ENCODE measurements at places on chromosomes 2 and 18. TPM values are rescaled to one million over a fixed set of nuclear protein-coding genes. Genes with fewer than 3 reads are reported as not detected.
A peak's percentile ranks its signal among the peaks of the same experiment; 100 is the strongest.

GRCh38 chr2:232634206-232635150 lies 1.1 kb downstream of the EFHD1 start:
- no peak for DNase-seq

- DNase-seq = no peak
Observed at GRCh38 chr18:61570070-61570469, 236.8 kb downstream of the CDH20 start.

DNA sequence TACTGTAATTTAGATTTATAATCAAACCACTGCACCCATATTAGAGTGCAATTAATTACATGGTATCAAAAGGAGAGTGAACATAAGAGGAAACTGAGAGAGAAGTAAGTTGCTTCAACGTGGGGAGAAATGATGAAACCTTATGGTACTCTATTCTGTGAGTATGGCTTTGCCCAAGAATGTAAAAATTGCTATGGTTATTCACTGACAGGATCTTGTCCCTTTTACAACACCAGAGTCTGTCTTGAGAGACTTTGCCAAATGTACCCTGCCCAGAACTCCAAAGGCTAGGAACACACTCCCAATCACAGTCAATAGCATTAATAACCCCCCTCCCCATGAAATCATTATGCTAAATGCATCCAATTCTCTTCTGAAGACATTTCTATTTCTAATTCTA lies 974.8 kb upstream of the POU3F3 start:
- no peak for DNase-seq

DNA sequence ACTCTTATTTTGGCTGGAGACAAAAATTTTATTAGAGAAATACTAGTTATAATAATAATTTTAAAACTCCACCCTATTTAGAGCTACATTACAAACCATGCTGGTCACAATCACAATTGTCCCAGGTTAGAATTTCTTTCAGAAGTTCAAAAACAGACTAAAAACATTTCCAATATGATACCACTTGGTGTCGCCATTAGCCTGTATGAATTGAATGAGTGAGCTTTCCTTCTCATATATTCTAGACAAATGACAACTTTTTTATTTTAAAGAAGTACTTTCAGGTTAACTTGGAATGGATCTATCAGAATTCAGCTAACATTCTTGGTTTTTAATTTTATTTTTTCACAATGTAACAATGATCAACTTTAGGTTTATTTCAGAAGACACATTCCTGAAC lies 48.0 kb downstream of the SERPINB8 start:
- DNase-seq = peak; percentile 8

GRCh38 chr2:222992137-222992536 lies 59.9 kb upstream of the KCNE4 start:
- no peak for DNase-seq

GRCh38 chr2:63040586-63040985 lies 10.0 kb upstream of the OTX1 start:
- no peak for DNase-seq

GRCh38 chr2:100239486-100240210 lies 82.7 kb downstream of the LONRF2 start:
- DNase-seq = no peak

GRCh38 chr2:21793461-21793860 lies 669.7 kb downstream of the TDRD15 start:
- DNase-seq = no peak

DNA sequence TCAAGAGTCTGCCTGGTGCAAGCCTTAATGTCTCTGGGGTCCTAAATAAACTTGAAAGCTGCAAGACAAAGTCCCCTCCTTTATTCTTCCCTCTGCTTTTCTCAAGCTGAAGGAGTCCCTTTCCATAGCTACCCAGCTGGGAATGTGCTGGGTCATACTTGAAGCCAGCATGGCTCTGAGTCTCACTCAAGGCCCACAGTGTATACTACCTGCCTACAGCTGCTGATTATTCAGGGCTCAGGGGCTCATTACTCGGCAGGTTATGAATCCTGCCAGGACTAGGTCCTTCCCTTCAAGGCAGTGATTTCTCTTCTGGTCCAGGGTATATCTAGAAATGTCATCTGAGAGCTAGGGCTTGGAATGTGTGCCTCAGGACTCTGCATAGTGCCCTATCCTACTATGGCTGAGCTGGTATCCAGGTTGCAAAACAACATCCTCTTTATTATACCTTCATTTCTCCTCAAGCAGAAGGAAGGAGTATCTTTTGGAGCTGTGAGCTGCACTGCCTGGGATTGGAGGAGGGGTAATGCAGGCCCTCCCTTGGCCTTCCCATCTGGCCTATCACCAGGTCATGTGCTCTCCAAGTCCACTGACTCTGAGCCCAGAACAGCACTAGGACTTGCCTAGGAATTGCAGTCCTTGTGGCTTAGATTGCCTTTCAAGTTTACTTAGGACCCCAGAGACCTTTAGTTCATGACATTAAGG lies 22.3 kb downstream of the IL1RN start:
- DNase-seq = no peak

DNA sequence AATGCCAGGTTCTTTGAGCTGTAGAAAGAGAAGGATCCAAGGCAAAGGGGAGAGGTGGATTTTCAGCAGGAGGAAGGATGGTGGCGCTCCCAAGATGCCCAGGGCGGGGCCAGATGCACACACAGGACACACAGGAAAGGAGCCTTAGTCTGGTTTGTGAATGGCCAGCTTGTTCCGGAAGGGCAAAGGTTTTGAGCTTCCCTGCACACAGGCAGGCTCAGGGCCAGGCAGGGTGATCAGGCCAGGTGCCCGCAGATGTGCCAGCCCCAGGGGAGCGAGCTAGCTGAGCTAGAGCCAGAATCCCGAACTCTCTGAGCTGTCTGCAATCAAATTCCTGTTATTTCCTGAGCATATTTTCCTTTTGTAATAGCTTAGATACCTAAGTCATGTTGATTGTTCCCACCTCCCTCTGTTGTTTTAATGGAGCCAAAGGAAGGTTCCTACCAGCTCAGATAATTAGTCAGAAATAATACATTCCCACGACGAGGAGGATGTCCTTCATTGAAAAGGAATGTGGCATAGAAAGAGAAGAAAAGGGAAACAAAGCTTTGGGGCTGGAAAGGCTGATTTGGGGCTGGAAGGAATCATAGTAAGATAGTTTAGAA lies 13.7 kb upstream of the OTOF start:
- DNase-seq = no peak

GRCh38 chr2:188881434-188881833 lies 92.7 kb upstream of the COL3A1 start:
- DNase-seq = no peak

DNA sequence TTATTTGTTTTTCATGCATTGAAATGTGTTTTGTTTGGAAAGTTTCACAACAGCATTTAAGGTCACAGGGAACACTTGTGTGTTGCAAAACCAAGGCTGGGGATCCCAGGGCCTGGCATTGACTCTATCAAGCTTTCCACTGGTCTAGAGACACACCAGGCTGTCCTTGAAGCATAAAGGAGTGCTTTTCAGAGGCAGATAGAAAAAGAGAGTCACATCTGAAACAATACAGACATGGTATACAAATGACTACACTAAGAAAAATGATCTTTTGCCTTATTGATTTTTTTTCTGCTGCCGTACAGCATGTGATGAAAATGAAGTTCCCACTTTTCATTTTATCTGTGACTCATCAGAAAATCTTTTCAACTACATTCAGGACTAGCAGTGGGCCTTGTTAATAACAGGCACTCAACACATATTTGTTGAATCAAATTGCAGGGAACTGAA lies 61.9 kb upstream of the ZCCHC2 start:
- no peak for DNase-seq

DNA sequence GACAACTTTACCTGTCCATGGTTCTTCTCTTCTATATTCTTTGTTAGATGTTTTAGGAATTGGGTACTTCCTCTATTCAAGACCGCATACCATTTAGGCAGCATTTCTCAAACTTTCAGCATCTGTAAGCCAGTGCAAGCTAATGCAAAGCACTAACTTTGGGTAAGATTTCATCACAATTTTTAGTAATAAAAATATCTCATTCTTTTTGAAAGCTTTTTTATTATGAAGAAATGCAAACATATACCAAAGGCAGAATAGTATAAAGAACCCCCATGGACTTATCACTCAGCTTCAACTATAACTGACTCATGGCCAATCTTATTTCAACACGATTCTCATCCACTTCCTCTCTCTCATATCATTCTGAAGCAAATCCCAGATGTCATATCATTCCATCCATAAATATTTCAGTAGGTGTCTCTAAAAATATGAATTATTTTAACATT lies 32.9 kb downstream of the INO80C start:
- DNase-seq = no peak

GRCh38 chr2:30643674-30644073 lies 163.6 kb downstream of the CAPN13 start:
- DNase-seq = no peak

GRCh38 chr2:27059141-27059820 lies 7.8 kb downstream of the AGBL5 start:
- no peak for DNase-seq

PFN4 gene
- 1.3 TPM for total RNA-seq

UGT1A1 gene
- not detected for total RNA-seq
